ENCODE measurements at places on chromosomes 12 and 14.
A peak's percentile ranks its signal among the peaks of the same experiment; 100 is the strongest.

- DNase-seq = peak; percentile 68
Measured at GRCh38 chr12:71551529-71551928, 111.9 kb downstream of the LGR5 start.

GRCh38 chr12:93852173-93852591 lies 175.0 kb downstream of the CRADD start:
- DNase-seq = no peak

GRCh38 chr12:12147111-12147510 lies 76.4 kb downstream of the BCL2L14 start:
- no peak for DNase-seq

- no peak for DNase-seq
Measured at GRCh38 chr12:3543826-3544225, 52.8 kb downstream of the PRMT8 start.

- peak; percentile 70 for DNase-seq
Measured at GRCh38 chr14:35339761-35340406, 47.7 kb downstream of the PSMA6 start.

DNA sequence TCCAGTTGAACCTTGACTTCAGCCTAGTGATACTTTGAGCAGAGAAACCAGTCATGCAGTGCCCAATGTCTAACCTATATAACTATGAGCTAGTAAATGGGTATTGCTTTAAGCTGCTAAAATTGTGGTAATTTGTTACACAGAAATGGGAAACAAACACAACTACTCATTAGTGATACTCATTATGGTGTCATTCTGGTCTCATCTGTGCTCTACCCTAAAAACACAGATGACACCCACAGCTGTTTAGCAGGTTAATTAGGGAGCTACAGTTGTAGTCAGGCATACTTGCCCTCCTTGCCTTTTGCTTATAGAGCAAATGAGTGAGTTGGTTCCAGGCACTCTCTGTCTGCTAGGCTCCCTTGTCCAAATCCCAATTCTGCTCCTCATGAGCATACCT lies 50.0 kb upstream of the ATF7IP start:
- no peak for DNase-seq

- no peak for DNase-seq
Measured at GRCh38 chr12:70774055-70774454, 136.8 kb upstream of the PTPRB start.

DNA sequence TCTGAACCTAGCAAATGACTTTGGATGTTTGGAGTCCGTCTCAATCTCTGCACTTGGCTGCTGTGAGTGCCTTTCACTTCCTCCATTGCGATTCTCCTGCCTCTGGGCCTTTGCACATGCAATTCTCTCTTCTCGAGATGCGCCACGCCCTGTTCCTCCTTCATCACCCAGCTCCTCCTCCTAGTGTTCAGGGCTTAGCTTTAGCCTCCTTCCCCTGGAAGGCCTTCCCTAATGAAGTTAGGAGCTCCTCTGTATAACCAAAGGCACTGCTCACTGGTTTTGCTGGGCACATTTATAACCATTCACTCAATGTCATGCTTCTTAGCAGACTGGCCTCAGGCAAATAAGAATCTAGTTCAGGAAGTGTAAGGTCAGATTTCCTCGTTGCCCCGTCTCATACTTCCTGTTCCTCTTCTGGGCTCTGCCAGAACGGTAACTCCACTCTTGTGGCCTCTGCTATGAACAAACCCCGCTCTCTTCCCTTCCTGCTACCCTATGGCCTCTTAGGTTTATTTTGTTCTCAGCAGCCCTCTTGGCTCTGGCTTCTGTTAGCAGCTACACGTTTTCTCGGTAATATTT lies 171.4 kb downstream of the CRADD start:
- DNase-seq = peak; percentile 59

DNA sequence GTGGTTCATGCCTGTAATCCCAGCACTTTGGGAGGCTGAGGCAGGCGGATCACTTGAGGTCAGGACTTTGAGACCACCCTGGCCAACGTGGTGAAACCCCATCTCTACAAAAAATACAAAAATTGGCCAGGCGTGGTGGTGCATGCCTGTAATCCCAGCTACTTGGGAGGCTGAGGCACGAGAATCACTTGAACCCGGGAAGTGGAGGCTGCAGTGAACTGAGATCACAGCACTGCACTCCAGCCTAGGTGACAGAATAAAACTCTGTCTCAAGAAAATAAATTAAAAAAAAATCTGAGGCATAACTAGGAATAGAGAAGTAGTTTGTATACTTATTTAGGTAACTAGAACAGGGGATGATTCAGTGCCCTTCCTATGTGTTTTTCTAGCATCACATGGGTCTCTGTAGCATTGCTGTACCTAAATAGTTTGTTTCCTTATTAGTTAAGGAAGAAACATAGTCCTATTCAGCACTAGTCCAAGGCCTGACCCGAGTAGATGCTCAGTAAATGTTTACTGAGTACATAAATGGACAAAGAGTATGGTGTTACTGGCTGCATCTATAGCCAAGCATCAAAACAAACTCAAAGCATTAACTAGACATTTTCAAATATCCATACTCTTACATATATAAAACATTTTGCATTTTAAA lies 21.7 kb downstream of the TAOK3 start:
- no peak for DNase-seq

DNA sequence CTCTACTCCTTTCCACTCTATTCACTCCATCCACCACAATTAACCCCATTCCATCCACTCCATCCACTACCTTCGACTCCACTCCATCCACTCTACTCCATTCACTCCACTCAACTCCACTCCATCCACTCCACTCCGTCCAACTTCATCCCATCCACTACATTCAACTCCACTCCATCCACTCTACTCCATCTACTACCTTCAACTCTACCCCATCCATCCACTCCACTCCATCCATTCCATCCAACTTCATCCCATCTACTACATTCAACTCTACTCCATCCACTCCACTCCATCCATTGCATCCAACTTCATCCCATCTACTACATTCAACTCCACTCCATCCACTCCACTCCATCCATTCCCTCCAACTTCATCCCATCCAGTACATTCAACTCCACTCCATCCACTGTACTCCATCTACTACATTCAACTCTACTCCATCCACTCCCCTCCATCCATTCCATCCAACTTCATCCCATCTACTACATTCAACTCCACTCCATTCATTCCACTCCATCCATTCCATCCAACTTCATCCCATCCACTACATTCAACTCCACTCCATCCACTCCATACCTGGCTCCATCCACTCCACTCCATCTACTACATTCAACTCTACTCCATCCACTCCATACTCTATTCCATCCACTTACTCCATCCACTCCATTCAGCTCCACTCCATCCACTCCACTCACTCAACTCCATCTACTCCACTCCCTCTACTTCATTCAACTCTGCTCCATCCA lies 16.4 kb downstream of the HNF1A start:
- no peak for DNase-seq

GRCh38 chr14:63986789-63987533 lies 134.2 kb downstream of the SYNE2 start:
- no peak for DNase-seq

DNA sequence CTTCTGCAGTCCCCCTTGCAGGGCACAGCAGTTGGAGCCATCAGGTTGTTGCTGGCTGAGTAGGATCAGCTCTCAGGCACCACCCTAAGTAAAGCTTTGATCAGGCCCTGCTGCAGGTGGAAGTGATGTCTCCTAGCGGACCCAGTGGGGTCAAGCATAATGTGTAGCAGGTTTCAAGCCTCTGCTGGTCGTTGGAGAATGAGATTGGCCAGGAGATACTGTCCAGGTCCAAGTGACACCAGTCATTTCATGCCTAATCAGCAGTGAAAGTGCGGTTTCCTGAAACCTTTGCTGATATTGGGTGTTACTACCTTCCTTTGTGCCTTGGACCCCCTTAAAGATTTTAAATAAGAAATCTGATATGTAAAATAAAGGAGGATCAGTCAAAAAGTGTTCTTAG lies 72.6 kb downstream of the SUSD6 start:
- no peak for DNase-seq

DNA sequence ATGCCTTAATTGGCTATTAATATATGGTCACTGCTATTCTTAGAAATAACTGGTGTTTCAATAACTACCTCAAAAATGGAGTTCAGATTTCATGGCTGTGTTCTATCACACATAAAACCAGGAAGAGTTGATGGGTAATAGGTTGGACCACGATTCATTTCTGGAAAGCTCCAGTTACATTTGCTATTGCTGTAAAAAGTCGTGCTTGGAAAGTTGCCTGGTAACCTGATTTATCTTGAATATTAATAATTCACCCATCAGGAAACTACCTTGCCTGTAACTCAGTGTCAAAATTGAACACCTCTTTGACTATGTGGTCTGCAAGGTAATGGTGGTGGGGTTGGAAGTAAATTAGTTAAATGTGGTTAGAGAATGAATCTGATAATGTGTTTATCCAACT lies 104.7 kb upstream of the IFNG-AS1 start:
- no peak for DNase-seq

GRCh38 chr12:106137530-106138356 lies 1.0 kb downstream of the NUAK1 start:
- no peak for DNase-seq

DNA sequence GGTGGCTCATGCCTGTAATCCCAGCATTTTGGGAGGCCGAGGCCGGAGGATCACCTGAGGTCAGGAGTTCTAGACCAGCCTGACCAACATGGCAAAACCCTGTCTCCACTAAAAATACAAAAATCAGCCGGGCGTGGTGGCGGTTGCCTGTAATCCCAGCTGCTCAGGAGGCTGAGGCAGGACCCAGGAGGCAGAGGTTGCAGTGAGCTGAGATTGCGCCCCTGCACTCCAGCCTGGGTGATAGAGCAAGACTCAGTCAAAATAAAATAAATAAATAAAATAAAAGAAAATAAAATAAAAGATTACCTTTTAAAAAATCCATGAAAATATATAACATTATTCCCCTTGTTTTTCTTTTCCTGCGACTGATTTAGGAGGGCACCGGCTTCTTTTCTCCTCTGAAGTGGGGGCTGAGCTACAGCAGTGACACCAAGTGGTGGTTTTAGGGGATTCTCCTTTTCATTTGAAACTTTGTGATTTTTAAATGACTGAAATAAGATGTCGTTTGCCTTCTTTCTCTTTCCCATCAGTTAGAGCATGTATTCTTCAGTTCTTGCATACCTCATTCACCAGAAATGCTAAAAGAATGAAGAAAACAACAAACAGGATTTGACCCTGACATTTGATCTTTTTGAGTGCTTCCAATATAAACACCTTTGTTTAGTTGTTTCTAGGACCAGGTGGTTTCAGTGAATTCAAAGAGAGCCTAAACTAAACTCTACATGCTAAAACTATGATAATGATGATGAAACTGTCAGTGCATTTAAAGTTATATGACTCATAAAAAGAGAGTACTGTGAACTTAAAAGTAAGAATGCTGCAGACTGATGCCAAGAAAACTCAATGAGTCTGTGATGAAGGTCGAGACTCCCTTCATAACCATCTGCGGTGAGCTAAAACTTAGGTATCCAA lies 22.6 kb upstream of the PKP2 start:
- DNase-seq = peak; percentile 48

- DNase-seq = no peak
Measured at GRCh38 chr14:98959410-98959809, 312.6 kb downstream of the BCL11B start.

GRCh38 chr12:6605421-6606330 lies 1.5 kb downstream of the CHD4 start:
- DNase-seq = peak; percentile 83

- peak; percentile 38 for DNase-seq
Measured at GRCh38 chr12:122845865-122846621, 10.8 kb downstream of the HIP1R start.

DNA sequence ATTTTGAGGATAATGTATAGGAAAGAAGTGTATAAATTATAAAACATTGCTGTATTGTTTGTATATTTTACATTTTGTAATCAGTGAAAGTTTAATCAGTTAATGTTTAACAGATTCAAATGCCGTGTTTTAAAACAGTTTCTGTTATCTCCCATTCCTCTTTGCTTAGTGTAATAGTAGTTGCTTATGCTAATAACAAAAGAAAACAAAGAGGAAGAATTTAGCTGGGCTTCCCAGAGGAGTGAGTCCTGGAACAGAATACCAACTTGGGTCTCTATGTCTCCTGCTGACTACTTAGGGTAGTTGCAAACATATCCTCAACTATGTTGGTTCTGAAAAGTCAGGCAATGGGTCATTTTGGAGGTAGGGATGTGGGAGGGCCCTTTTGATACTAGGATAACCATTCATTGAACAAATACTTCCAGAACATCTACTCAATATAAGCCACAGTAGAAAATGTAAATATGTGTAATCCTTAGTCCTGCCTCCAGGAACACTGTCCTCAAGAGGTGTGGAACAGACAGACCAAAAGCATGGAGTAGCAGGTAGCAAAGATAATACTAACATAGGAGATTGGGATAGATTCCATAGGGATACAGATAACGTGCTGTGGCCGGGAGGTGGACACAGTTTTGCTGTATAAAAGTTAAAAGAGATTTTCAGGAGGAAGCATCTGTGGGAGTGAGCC lies 36.1 kb upstream of the EVL start:
- no peak for DNase-seq

DNA sequence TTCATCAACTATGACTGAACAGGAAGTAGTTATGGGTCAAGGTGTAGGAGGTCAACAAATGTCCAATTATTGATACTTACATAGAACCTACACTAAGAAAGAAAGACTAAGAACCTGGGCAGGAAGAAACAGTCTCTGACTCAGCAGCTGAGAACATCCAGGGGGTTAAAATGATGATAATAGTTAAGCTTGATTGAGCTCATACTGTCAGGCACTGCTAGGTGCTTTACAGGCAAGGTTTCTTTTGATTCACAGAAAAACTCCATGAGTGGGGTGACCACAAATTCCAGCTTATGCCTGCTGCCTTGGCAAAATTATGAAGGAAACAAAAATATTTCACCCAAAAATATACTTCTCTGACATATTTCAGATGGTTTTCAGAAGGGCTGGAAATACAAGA lies 75.0 kb downstream of the ACADS start:
- no peak for DNase-seq

GRCh38 chr14:105090493-105091053 lies 25.3 kb upstream of the GPR132 start:
- peak; percentile 92 for DNase-seq

DNA sequence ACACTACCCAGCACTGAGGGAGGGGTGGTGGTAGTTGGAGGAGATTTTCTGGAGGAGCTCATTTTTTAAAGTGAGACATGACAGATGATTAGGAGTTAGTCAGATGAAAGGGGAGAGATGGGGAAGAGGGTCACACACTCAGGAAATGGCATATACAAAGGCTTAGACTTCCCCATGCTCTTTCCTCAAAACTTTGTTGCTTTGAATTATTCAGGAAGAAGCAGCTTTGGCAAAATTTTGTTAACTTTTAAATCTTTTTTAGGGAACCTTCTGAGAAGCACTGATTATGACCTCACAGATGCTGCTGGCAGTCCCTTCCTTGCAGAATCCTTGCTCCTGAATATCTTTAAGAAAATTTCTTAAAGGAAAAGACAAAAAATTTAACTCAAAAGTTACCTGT lies 19.8 kb downstream of the ALDH6A1 start:
- no peak for DNase-seq

DNA sequence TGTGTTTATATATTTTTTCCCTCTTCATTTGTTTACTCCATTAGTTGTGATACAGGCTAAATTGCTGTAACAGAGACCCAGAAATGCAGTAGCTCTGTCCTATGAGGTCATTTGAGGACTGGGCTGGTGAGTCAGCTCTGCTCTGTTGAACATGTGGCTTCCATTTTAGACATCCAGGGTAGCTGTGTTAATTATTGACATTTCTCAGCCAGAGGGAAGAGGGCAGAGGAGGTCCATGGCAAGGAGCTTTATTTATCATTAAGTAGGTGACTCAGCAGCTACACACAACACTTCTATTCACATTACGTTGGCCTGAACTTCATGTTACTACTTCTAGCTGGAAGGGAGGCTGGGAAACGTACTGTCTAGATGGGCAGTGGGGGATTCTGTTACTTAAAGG lies 85.4 kb downstream of the PTCSC3 start:
- DNase-seq = no peak

- no peak for DNase-seq
Measured at GRCh38 chr12:119006746-119007145, 25.4 kb downstream of the SRRM4 start.
